PC-3 (cell line): ENCODE measurements at places on chromosomes 3 and 15. TPM values are rescaled to one million over a fixed set of nuclear protein-coding genes. Genes with fewer than 3 reads are reported as not detected.
A peak's percentile ranks its signal among the peaks of the same experiment; 100 is the strongest.

GOLGA8S gene
- not detected in 2 replicates for total RNA-seq

ALS2CL gene
- total RNA-seq = 30.1 and 36.3 TPM in 2 replicates

CD86 gene
- total RNA-seq = 0.07 TPM in 1 of 2 replicates, not detected in the other

CELF6 gene
- total RNA-seq = not detected in 2 replicates

CELSR3 gene
- 0.92 and 1.1 TPM in 2 replicates for total RNA-seq

FGD5 gene
- not detected in 2 replicates for total RNA-seq

TMEM158 gene
- 80.6 and 82.9 TPM in 2 replicates for total RNA-seq

GRCh38 chr15:31498329-31498728, 171.7 kb downstream of the KLF13 start:
- H3K36me3 ChIP-seq = no peaks in the 10 kb centered on the region
- H3K4me1 ChIP-seq = no peaks in the 10 kb centered on the region
- peaks cover 10% of the 10 kb centered on the region; the same call in 1 of the 2 replicates for H3K27me3 ChIP-seq
- no peak for DNase-seq
- no peak overlapping the region for H3K27ac ChIP-seq

- no peak overlapping the region for H3K4me3 ChIP-seq
- H3K4me1 ChIP-seq = peaks cover 4% of the 10 kb centered on the region; the same call in 1 of the 2 replicates
- no peaks in the 10 kb centered on the region for H3K27me3 ChIP-seq
- H3K36me3 ChIP-seq = peaks cover 55% of the 10 kb centered on the region
- H3K27ac ChIP-seq = no peak overlapping the region
Observed at GRCh38 chr3:33826206-33826605, 27.8 kb downstream of the PDCD6IP start.

GRCh38 chr15:51369451-51369761, 28.0 kb downstream of the GLDN start:
- H3K27ac ChIP-seq = peak overlapping the region; percentile 95
- no peak for DNase-seq
- no peaks in the 10 kb centered on the region for H3K27me3 ChIP-seq
- no peak overlapping the region for H3K4me3 ChIP-seq
- H3K4me1 ChIP-seq = peaks cover 46% of the 10 kb centered on the region

DNA sequence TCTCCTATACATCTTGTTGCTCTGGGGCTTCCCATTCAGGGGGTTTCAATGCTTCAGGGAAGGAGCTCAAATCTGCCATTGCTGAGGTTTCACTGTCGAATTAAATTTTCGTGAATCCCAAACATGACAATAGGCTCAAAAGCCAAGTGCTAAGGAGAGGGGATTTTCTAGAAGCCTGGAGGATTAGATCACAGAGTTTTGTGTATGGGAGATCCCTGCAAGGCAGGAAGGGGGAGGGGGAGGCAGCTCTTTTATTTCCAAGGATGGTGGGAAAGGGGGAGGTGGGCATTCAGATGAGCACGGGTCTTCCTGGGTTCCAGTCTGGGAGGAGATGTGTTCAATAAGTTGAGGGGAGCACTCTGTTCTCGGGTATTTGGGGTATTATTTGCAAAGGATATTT, 69.9 kb upstream of the DLG1 start:
- DNase-seq = no peak
- peak overlapping the region; percentile 57 for H3K27ac ChIP-seq
- H3K4me1 ChIP-seq = peaks cover 78% of the 10 kb centered on the region
- no peak overlapping the region for H3K4me3 ChIP-seq
- H3K27me3 ChIP-seq = no peaks in the 10 kb centered on the region

DNA sequence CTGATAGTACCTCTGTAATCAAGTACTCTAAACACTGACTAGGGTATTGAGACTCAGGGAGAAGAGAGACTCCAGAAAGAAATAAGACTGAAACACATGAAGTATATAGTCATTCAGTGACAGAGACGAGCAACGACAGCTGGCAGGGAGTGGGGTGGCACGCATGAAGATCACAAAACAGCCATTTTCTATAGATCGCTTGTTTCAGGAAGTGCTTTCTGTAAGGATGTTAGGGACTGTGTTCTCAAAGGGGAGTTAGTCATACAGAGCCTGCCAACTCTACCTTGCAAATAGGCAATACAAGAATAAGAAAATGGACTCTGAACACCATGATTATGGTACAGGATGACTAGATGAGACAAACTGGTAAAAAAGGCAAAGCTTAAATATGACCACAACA, 139.5 kb downstream of the TBL1XR1 start:
- H3K27me3 ChIP-seq = no peaks in the 10 kb centered on the region
- no peak overlapping the region for H3K27ac ChIP-seq
- peaks cover 6% of the 10 kb centered on the region; the same call in 1 of the 2 replicates for H3K4me1 ChIP-seq
- H3K4me3 ChIP-seq = no peak overlapping the region
- H3K36me3 ChIP-seq = peaks cover 13% of the 10 kb centered on the region; the same call in 1 of the 2 replicates

DNA sequence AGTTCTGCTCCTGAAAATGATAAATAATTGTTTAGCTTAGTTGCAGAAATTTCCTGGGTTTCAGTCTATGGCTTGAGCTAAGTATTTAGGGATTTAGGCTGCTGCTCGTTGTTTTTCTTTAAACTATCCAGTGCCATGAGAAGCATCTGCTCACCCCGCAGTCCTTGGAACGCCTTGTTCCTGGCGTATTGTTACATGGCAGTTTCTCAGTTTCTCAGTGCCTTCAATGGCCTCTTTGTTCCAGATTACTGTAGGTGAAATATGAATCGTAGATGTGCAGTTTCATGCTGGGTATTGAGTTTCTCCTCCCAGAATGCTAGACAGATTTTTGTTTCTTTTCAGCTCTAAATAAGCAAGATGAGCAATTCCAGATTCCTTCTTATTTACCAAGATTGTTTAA, 269.5 kb upstream of the GBE1 start:
- H3K4me1 ChIP-seq = no peaks in the 10 kb centered on the region
- no peak for DNase-seq
- no peaks in the 10 kb centered on the region for H3K36me3 ChIP-seq

- no peaks in the 10 kb centered on the region for H3K36me3 ChIP-seq
- DNase-seq = peak; percentile 30
- H3K27me3 ChIP-seq = no peaks in the 10 kb centered on the region
- no peaks in the 10 kb centered on the region for H3K4me1 ChIP-seq
- H3K27ac ChIP-seq = no peak overlapping the region
Observed at GRCh38 chr3:143084856-143085731, 34.5 kb upstream of the CHST2 start.

GRCh38 chr15:81222007-81222406, 25.3 kb downstream of the IL16 start:
- no peaks in the 10 kb centered on the region for H3K4me1 ChIP-seq
- no peak for DNase-seq
- no peaks in the 10 kb centered on the region for H3K36me3 ChIP-seq
- no peak overlapping the region for H3K27ac ChIP-seq
- H3K27me3 ChIP-seq = peaks cover 54% of the 10 kb centered on the region

GRCh38 chr3:185484296-185484695, 14.5 kb downstream of the TMEM41A start:
- H3K4me3 ChIP-seq = no peak overlapping the region
- H3K4me1 ChIP-seq = no peaks in the 10 kb centered on the region
- DNase-seq = no peak
- H3K36me3 ChIP-seq = 0 out of 2 replicates have a peak, but pooled peaks cover 9% of the 10 kb centered on the region

- H3K27me3 ChIP-seq = no peaks in the 10 kb centered on the region
- DNase-seq = peak; percentile 82
- H3K27ac ChIP-seq = peak overlapping the region; percentile 70
- H3K4me1 ChIP-seq = peaks cover 60% of the 10 kb centered on the region
- H3K4me3 ChIP-seq = no peak overlapping the region
Observed at GRCh38 chr3:112688819-112689218, 47.9 kb upstream of the CCDC80 start.

- no peak overlapping the region for H3K4me3 ChIP-seq
- no peaks in the 10 kb centered on the region for H3K27me3 ChIP-seq
- DNase-seq = no peak
- H3K27ac ChIP-seq = no peak overlapping the region
- H3K4me1 ChIP-seq = peaks cover 9% of the 10 kb centered on the region
- no peaks in the 10 kb centered on the region for H3K36me3 ChIP-seq
Observed at GRCh38 chr3:100776746-100777145, 67.5 kb downstream of the TFG start.

- H3K36me3 ChIP-seq = no peaks in the 10 kb centered on the region
- DNase-seq = no peak
- no peak overlapping the region for H3K4me3 ChIP-seq
- no peak overlapping the region for H3K27ac ChIP-seq
- no peaks in the 10 kb centered on the region for H3K27me3 ChIP-seq
Observed at GRCh38 chr15:86312486-86312885, 232.8 kb downstream of the AGBL1 start.

DNA sequence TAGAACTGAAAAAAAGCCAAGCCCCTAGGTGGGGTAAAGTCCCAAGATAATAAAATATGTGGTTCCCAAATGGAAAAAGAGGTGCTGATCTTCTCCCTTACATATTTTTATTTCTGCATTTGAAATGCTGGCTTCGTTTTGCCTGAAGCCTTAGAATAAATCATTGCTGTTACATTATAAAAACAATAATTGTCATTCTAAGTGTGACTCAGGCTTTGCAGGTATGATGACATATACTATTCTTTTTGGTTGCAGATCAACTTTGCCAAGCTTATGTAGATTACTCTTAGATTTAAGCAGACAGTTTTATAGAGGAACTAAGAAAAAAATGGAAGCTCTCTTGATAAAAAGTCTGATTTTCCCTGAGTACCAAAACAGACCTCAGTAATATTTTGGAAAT, 7.5 kb downstream of the IDH3A start:
- no peak overlapping the region for H3K27ac ChIP-seq
- peak; percentile 51 for DNase-seq
- peaks cover 11% of the 10 kb centered on the region for H3K36me3 ChIP-seq
- H3K27me3 ChIP-seq = no peaks in the 10 kb centered on the region
- no peak overlapping the region for H3K4me3 ChIP-seq

- DNase-seq = peak; percentile 31
- peak overlapping the region; percentile 88 for H3K27ac ChIP-seq
- H3K27me3 ChIP-seq = no peaks in the 10 kb centered on the region
- no peaks in the 10 kb centered on the region for H3K36me3 ChIP-seq
Observed at GRCh38 chr3:143974271-143975238, 2.9 kb downstream of the DIPK2A start.

GRCh38 chr3:141366285-141367037, 1.8 kb upstream of the ZBTB38 start:
- no peaks in the 10 kb centered on the region for H3K36me3 ChIP-seq
- DNase-seq = peak; percentile 73
- H3K27ac ChIP-seq = peak overlapping the region; percentile 100
- peaks cover 49% of the 10 kb centered on the region for H3K4me1 ChIP-seq

- no peak overlapping the region for H3K27ac ChIP-seq
- DNase-seq = no peak
- no peaks in the 10 kb centered on the region for H3K27me3 ChIP-seq
- H3K36me3 ChIP-seq = no peaks in the 10 kb centered on the region
Observed at GRCh38 chr3:186257866-186258265, 104.2 kb downstream of the DGKG start.

- H3K36me3 ChIP-seq = no peaks in the 10 kb centered on the region
- DNase-seq = no peak
- H3K4me1 ChIP-seq = no peaks in the 10 kb centered on the region
- no peak overlapping the region for H3K27ac ChIP-seq
- H3K4me3 ChIP-seq = no peak overlapping the region
Observed at GRCh38 chr3:135056733-135057310, 261.8 kb downstream of the EPHB1 start.

GRCh38 chr3:80676866-80677265, 909.1 kb upstream of the ROBO1 start:
- H3K4me3 ChIP-seq = no peak overlapping the region
- no peak overlapping the region for H3K27ac ChIP-seq
- no peak for DNase-seq

DNA sequence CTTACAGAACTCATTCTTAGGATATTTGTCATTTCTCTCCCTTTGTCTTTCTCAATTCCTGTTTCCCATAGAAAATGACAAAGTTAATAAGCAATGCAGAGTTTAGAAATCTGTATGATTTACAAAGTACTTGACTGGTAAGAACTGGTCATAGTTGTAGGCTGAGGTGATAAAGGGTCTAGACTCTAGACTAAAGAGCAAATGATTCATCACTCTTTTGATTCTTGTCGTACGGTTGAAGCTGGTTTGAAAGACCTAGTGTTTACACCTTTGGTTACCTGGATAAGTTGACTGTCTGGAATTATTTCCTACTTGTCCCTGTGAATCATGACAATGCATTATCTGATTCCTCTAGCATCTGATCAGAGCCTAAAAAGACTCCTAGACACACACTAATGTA, 58.9 kb upstream of the TP63 start:
- peaks cover 11% of the 10 kb centered on the region for H3K4me1 ChIP-seq
- H3K27me3 ChIP-seq = no peaks in the 10 kb centered on the region
- no peaks in the 10 kb centered on the region for H3K36me3 ChIP-seq
- H3K27ac ChIP-seq = no peak overlapping the region
- DNase-seq = peak; percentile 66

DNA sequence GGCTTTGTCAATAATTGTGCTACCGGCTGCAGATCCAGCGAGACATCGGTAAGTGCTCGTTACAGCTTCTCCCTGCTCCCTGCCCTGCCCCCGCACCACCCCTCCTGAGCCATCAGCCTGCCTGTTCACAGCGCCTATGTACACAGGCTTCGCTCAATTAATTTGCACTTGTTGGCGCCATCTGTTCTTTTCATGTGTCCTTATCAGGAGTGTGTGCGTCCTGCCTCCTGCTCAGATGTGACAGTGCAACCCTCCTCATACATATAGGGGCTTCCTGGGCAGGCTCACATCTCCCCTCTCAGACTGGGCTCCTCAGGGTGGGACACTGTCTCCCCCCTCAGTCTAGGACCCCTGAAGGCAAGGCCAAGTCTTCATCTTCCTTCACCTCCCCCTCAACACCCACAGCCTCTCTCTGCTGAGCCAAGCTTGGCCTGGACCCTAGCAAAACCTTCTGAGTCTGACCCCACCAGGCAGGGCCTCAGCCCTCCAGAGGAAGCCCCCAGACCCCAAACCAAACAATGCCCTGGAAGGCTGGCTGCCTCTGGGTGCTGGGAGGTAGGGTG, 54.9 kb downstream of the CYP11A1 start:
- H3K4me3 ChIP-seq = no peak overlapping the region
- H3K27me3 ChIP-seq = peaks cover 7% of the 10 kb centered on the region
- H3K4me1 ChIP-seq = no peaks in the 10 kb centered on the region
- DNase-seq = no peak
- no peaks in the 10 kb centered on the region for H3K36me3 ChIP-seq

GRCh38 chr15:60371175-60372051, 26.4 kb downstream of the ANXA2 start:
- peak overlapping the region; percentile 98 for H3K27ac ChIP-seq
- no peaks in the 10 kb centered on the region for H3K27me3 ChIP-seq
- peak overlapping the region; percentile 40 for H3K4me3 ChIP-seq
- DNase-seq = peak; percentile 97
- H3K4me1 ChIP-seq = peaks cover 69% of the 10 kb centered on the region
- peaks cover 53% of the 10 kb centered on the region for H3K36me3 ChIP-seq
